NCI-H774 (cell line): ENCODE measurements at places on chromosomes 6 and 20.

DNA sequence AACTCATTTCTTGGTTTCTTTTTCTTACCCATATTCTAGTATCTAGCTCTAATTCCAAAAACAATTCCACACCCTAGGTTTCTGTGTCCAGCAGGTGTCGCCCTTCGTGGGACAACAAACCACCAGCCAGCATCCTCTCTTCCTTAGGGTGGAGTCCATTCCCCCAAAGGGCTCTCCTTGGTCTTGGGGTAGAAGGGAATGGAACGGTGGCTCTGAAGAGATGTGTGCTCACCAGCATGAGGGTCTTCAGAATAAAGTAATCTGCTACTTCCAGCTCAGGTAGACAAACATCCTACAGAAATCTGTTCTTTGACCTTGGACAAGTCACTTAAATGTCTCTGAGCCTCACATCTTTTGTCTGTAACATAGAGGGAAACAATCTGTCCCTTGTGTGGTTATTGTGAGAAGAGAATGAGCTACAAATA lies 7.2 kb downstream of the HLA-DMB start:
- DNase-seq: peak; percentile 53

DNA sequence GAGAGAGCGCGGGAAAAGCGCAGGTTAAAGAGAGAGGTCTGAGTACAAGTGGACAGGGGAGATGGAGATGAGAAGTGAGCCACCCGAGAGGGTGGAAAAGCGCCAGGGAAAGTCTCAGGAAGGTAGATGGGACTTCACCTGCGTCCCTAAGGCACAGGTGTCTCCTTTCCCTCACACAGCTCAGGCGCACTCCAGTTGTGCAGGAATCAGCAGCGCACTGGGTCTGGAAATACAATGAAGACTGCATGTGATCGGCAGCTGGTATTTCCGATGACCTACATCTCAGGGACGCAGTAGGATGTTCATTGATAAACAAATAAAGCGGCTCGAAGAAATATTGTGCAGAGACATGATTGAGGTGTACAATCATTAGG lies 432 bp upstream of the KHDRBS2 start:
- peak; percentile 68 for DNase-seq

DNA sequence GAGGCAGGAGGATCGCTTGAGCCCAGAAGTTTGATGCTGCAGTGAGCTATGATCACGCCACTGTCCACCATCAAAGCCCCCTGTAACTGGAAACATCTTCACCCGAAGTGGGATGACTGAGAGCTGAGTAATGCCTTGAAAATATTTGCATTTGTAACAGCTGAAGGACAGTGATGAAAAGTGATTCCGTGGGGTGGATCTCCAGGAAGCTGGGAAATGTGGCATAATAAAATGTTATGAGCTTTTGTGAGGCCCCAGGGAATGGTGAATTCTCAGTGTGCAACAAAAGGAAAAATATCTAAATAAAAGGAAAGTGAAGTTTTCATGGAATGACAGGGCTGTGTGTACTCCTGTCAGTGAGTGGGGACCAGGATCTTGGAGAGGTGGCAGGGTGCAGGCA lies 92.0 kb downstream of the JAG1 start:
- DNase-seq: no peak

DNA sequence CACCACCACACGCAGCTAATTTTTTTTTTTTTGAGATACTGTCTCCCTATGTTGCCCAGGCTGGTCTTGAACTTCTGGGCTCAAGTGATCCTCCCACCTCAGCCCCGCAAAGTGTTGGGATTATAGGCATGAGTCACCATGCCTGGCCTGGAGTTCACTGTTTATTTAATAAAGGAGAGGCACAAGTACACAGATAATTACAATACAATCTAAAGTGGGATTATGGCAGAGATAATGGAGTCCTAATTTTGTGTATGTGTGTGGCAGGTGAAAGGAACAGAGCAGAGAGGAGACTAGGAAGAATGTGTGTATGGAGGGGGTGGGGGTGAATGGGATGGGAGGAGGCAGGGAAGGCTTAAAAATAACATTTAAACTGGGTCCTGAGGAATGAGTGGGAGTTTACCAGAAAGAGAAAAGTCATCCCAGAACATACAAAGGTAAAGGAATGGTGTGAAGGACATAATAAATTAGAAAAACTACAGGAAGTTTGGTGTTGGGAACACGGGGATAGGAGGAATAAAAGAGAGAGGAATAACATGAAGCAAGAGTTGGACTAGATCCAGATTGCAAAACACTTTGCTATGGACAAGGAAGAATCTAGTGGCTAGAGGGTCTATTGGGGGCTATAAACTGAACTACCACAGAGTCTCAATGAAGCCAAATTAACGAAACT lies 4.4 kb downstream of the NCOA5 start:
- peak; percentile 77 for DNase-seq

DNA sequence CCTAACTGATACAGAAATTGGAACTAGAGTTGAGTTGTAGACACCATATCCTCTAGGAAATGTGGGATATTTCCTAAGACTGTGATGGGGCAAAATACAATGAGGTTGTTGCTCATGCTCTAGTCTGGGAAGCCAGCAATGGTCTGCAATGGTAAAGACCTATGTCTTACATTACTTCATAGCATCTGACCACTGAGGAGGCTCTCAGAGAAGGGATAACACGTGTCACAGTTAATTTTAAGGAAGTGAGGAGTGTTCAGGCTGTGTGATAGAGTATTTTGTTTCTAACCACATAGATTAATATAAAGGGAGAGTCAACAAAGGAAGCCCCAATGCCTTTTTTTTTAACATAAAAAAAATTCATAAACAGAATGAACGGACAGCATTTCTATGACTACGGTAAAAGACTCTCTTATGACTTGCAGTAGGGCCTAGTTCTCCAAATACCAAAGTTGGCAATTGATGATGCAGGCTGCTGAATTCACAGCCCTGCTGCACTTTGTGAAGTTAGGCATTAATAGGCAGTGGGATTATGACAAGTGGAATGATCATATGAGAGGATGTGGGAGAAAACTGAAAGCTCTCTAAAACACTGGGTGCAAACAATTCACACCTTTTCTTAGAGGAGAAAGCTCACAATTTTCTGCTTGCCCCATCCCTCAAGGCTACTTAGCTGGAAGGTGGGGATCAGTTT lies 13.7 kb downstream of the KCNS1 start:
- DNase-seq: no peak

GRCh38 chr6:105493736-105494135 lies 90.9 kb upstream of the PREP start:
- DNase-seq: no peak

GRCh38 chr6:85482206-85482904 lies 32.5 kb downstream of the NT5E start:
- DNase-seq: no peak

GRCh38 chr6:38035478-38035877 lies 216.0 kb downstream of the ZFAND3 start:
- no peak for DNase-seq

DNA sequence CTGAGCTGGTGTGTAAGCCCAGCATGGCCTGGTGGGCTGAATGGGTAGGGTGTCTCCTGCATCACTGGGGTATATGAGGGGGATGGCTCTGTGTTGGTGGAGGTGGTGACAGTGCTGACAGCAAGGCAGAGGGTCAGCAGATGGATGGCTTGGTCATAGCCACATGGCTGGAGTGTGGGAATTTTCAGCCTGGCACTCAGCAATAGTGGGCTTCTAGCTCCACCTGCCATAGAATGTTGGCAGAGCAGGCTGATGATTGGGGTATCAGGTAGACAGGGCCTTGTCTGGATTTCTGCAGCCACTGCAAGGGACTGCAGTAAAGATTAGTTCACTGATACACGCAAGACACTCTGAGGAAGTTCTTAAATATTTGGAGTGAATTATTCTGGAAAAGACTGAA lies 137.5 kb upstream of the BACH2 start:
- DNase-seq: no peak

DNA sequence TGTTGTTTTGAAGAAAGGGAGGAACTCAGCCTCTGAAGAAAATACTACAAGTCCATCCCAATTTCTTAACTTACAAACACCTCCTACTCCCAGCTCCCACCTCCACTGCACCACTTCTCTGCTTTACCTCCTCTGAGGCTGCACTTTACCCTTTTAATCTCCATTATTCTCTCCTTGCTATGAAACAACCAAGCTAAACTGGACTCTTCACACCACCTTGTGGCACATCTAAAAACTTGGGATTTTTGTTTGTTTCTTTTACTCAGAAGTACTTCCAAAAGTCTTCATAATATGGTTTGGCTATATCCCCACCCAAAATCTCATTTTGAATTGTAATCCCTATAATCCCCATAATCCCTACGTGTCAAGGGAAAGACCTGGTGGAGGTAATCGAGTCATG lies 142.2 kb downstream of the MOXD1 start:
- DNase-seq: no peak
